ENCODE measurements at places on chromosomes 5 and 9.

GRCh38 chr5:178699681-178700253 lies 30.7 kb downstream of the ZNF354A start:
- no peak for DNase-seq

DNA sequence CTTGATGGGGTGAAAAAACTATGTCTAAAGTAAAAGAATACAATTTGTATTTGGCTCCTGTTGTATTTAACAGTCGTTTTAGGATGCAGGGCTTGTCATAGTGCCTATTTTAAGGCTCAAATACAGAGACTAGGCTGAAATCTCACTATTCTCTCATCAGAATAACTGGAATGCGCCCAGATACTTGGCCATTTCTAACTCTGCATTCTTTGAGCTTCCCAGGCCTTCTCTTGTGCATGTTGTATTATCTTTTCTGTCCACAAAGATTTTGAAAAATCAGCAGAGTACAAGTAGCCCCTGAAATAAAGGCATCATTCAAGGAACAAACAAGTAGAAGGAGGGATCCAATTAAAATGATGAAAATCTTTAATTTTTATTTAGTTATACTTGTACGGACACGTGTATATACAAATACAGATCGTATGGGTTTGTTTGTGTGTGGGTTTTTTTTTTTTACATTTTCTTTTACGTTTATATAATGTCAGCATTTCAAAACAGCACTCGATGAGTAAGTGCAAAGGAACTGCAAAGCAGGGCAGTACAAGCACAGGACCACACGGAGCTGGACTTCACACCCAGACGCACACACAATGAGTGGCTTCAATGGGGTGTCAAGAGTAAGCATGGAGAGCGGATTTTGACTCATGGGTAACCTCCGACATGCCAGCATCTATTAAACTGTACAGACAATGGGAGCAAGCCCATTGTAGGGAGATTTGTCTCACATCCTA lies 294.0 kb downstream of the EFNA5 start:
- DNase-seq, result no peak

DNA sequence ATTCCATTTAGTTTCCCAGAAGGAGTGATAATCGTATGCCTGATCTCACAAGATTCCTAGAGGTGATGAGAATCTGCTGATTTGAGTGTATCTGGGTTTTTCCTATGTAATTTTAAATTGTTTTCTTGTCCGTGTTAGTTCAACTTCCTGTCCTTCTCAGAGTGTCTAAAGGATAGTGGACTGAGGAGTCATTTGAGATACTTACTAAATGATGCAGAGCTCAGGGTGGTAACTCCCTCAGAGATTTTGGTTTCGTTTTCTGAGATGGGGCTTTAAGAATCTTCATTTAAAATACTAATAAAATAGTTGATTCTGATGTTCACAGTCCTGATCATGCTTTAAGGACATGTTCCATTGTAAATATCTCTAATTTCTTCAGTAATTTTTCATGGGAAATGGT lies 30.3 kb downstream of the MELK start:
- no peak for DNase-seq

GRCh38 chr5:78648359-78649210 lies at the start of gene LHFPL2:
Gene LHFPL2, minus strand, starts transcription at chr5:78648772. Its CDS starts 138,559 bp downstream, at chr5:78510213.
- peak; percentile 87 for DNase-seq

DNA sequence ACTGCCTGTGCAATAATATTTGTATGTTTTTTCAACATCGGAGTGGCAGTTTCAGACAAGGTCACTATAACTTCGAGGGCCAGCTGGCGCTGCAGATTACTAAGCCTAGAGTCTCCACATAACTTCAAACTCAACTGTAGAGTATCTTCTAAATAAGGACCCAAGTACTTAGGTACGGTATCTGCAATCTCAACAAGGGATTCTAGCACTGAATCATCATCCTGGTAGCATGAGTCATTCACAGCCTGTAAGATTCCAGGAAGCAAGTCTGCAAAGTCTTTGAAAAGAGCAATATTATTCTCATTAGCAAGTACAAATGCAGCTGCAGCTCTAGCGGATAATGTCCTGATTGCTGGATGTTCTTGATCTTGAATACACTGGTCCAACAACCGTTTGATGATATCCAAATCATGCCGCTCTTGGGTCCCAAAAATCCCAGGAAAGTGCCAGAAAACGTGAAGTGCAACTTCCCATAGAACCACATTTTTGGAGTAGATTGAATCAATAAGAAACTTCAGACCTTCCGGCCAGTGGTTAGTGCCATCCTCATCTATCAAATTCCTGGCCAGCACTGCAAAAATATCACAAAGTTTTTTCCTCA lies 654 bp downstream of the RANBP6 start:
- no peak for DNase-seq

- DNase-seq, result peak; percentile 93
Measured at GRCh38 chr5:399296-400281, 43.4 kb upstream of the EXOC3 start.

- DNase-seq, result no peak
Measured at GRCh38 chr5:176397736-176398420, 9.3 kb downstream of the HIGD2A start.

DNA sequence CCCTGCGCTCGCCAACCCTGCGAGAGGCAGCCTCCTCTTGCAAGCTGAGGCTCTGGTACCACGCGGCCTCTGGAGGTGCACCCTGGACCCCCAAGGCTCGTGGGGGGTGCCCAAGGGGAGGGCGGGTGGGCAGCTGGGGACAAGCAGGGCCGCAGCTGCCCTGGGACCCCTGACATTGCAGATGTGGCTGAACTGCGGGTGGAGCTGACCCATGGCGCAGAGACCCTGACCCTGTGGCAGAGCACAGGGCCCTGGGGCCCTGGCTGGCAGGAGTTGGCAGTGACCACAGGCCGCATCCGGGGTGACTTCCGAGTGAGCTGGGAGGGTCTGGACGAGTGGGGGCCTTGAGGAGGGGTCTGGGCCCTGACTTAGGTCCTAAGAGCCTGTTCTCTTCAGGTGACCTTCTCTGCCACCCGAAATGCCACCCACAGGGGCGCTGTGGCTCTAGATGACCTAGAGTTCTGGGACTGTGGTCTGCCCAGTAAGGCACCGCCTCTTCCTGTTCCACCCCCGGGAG lies 1.5 kb downstream of the MAMDC4 start:
- DNase-seq, result no peak
